ENCODE measurements at places on chromosomes 6 and 20.

DNA sequence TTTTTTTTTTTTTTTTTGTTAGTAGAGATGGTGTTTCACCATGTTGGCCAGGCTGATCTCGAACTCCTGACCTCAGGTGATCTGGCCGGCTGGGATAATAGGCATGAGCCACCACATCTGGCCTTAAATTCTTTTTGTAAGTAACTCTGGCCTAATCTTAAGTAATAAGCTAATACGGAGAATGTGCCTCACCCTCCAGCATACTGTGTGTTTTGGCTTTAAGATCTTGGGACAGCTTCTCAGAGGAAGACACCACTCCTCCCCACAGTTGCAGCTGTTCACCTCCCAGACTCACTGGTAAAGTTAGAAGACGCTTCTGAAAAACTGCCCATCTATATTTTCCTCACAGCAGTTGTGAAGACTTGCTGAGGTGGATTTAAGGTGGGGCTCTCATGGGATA, 120.8 kb downstream of the CCDC170 start:
- DNase-seq = no peak

- no peak for DNase-seq
Observed at GRCh38 chr6:133977983-133978895, 25.2 kb downstream of the TBPL1 start.

DNA sequence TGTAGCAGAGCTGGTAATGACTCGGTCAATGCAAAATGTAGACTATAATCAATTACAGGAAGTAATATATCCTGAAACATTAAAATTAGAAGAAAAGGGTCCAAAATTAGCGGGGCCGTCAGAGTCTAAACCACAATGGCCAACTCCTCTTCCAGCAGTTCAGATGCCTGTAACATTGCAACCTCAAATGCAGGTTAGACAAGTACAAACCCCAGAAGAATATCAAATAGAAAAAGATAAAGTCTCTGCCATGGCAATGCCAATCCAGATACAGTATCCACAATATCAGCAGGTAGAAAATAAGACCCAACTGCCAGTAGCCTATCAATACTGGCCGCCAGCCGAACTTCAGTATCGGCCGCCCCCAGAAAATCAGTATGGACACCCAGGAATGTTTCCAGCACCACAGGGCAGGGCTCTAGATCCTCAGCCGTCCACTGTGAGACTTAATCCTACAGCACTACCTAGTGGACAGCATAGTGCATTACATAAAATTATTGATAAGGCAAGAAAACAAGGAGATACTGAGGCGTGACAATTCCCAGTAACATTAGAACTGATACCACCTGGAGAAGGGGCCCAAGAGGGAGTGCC, 158.4 kb downstream of the GPX5 start:
- no peak for DNase-seq

DNA sequence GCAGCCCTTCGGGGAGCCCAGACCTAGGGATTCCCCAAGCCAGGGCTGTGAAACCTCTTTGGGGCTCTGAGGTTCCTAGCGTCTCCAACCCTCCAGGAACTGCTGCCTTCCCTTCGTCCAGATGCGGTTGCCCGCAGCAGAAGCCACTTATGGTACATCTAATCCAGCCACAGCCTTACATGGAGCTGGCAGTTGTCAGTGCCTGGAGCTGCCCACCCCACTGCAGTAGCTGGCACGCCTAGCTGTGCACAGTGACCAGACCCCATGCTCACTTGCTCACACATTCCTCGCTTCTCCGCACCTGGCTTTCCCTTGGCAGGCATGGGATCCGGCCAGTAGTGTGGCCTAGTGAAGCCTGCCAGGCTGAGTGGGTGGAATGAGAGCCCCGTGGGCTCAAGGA, 547.6 kb downstream of the TBC1D32 start:
- no peak for DNase-seq

DNA sequence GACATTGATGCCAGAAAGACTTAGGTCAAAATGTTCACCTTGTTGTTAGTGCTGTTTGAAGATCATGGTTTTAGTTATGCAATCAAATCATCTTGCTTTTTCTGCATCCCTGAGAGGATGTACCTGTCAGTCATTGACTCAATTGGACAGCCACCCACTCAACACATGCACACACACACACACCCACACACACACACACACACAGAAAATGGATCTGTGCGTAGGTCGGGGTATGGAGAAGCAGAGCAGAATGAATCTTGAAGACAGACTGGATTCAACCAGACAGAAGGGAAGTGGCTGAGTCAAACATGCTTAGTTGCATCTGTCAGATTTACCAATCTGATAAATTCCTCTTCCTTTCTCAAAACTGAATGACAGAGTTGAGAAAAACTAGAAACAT, 19.1 kb upstream of the ZSCAN23 start:
- DNase-seq = no peak

DNA sequence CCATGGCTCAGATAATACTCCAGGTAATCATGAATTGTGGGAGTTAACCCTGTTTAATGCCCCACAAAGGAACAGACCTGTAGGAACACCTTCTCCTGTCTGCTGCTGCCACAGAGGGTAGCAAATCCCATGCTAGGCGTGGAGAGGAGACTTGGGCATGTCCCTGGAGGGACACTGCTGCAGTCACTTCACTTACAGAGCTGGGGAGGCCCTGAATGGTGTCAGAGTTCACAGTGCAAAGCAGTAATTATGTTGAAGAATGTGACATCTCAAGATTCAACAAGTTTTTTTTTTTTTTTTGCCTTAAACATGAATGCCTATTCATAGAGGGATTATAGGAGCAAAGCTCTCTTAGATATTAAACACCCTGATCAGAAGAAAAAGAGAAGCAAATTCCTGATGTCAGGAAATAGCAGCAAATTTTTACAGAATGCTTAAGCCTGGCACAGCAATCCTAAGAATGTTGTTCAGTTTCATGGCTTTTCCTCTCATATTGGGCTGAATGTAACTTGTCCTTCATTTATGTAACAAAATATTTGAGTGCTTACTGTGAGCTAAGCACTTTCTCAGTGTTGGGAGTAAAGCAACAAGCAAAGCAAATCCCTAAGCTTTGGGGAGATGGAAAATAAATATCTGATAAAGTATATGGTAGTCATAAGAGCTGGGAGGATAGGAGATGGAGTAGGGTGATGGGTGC, 45.0 kb downstream of the CARMIL1 start:
- DNase-seq = no peak

GRCh38 chr20:34110745-34111641, 1.1 kb downstream of the EIF2S2 start:
- DNase-seq = no peak

DNA sequence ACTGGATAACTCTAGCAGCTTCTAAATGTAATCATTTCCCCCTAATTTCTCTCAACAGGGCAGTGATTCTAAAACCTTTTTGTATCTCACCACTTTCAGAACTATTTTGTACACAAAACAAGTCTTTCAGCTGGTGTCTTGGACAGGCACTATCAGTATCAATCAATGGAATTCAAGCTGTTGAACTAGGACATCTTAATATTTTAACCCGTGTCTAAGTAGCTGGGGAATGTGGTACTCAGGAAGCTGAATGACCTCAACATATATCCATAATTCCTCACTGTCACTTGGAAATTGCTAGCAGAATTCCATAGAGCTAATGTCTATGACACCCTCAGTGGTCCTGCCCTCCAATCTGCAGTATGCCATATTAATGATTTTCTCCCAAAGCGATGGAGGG, 24.5 kb downstream of the ADAT2 start:
- DNase-seq = no peak

GRCh38 chr6:113642714-113643406, 214.3 kb upstream of the MARCKS start:
- DNase-seq = no peak

DNA sequence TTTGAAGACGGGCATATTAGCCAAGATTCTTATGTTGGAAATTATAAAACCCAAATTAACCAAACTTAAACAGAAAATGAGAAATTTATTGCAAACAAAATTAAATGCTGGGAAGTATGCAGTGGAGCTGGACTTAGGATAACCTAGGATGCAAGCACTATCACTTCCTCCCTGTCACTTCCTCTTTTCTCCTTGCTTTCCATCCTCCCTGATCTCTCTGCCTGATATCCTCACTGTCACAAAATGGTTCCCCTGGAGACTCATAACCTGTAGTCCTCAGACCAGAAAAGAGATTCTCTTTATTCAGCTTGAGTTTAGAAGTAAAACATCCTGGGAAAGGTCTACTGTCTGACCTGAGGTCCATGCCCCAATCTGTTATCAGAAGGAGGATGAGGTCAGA, 7.4 kb upstream of the KLHL32 start:
- DNase-seq = no peak

DNA sequence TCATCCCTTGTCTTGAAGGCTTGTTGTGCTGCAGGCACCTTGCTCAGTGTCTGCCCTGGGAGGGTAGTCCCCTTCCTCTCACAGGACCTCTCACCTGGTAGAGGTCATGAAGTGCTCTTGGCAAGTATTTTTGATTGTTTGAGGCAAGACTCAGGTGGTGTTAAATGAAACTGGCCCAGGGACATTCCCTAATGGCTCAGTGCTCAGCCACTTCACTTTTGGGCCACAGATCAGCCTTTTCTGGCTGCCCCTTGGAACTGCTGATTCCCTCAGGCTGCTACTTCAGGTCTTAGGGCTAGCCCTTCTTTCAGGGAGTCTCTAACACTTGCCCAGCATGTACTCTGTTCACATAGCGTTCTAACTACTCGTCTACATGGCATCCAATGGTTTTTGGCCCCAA, 111.3 kb downstream of the RNF144B start:
- DNase-seq = no peak

DNA sequence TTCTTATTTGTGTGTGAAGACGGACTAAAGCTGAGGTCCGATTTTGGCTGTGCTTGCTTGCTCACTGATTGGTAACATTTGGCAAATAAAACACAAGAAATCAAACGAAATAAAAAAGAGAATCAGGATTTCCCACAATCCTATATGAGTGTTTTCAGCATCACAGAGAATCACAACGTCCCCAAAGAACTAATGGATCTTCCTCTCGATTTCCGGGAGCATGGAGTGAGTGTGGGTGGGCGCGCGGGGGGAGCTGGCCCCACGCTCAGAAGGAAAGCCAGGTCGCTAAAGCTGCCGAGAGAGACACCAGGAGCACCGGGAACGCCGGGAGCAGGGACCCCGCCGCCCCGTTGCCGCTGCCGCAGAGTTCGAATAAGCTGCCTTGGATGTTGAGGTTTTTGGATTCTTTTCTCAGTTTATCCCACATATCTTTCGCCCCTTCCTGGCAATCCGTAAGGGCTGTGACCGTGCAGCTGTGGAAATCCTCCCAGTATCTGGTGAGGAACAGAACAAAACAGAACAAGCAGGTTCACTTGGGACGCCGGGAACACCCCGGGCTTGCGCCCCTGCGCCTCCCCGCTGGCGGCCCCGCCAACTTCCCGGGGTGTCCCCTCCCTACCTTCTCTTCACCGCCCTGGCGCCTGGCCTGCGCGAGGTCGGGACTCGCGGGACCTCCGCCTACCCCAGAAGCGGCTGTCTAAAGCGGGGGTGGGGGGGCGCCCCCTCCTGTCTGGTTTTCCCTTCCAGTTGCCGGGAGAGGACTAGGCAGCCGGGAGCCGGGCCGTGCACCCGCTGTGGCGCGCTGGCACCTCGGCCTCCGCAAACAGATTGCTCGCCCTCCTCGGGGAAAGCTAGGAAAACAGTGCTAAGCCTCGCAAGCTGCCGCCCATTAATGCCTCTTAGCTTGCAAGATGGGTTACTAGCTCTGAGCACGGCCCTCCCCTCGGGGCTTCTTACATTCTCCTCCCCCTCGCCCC, 7.7 kb downstream of the NRN1 start:
- no peak for DNase-seq

DNA sequence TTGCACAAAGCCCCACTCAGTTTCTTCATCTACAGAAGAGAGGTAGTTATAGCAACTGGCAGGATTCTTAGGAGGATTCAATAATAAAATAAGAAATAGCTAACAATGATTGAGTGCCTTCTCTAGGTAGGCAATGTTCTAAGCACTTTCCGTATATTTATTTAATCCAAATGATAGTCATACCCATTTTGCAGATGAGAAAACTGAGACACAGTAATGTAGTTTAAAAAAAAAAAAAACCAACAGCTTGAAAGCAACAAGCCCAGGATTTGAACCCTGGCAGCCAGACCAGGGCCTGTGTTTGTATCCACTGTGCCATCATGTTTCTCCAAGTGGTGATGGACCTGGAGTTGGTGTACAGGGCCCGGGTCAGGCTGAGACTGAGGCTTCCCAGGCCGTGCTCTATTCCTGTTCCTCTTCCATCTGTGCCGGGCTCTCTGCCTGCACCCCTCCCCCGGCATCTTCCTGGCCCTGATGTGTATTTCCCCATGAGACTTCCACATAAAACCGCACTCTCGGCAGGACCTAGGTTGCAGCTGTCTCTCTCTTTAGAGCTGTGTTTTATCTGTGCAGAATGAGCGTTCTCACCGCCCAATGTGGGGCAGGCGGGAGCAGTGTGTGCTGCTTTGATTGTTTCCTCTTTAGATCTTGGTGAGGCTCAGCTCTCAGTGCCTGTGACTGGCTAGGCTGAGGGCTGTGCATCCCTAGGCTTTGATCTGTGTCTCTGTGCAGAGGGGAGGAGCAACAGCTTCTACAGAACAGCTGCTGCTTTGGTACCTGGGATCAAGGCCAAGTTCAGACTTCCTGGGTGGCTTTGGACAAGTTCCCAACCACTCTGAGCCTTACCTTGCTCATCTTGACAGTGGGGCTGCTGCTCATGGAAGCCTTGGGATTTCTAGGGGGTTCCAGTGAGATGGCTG, 49.5 kb downstream of the TOX2 start:
- peak; percentile 53 for DNase-seq

DNA sequence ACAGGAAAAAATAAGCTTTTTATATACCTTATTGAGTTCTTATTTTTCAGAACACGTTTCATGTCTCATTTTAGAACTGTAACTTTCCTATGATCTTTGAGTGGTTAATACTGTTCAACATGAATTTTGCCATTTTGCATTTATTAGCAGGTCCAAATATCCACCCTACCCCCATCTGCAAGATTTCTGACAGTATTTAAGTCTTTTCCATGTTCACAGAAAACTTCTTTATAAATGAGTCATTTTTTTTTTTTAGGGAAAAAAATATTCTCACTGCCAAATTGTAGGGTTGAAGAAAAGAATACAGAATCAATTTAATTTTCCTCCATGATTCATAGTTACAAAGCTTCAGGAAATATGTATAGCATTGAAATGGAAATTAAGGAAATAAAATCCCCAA, 101.8 kb downstream of the COL21A1 start:
- DNase-seq = no peak

GRCh38 chr20:881051-881782, 34.9 kb downstream of the ANGPT4 start:
- DNase-seq = no peak

DNA sequence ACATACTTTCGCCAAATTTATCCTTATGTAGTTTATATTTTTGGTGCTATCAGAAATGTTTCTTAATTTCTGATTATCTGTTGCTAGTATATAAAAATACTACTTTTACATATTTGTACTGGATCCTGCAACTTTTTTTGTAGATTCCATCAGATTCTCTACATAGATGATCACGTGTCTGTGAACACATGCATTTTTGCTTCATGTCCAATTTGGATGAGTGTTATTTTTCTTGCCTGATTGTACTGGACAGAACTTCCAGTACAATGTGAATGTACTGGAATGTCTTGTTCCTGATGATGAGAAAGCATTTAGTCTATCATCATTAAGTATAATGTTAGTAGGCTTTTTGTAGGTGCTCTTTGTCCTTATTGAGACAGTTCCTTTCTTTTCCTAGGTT, 25.0 kb upstream of the SSR1 start:
- DNase-seq = no peak

GRCh38 chr6:125203395-125203794, 49.8 kb downstream of the TPD52L1 start:
- no peak for DNase-seq

- DNase-seq = no peak
Observed at GRCh38 chr20:38165089-38165965, at the start of gene TGM2. Gene TGM2 (minus strand): TSS chr20:38165270. CDS start chr20:38165198, 72 bp downstream.

Data from T follicular helper cell (primary cell).